ENCODE measurements at places on chromosomes 13 and 19. TPM values are rescaled to one million over a fixed set of nuclear protein-coding genes. Genes with fewer than 3 reads are reported as not detected.

ANKRD24 gene
- 0.20 TPM for total RNA-seq

KIR3DL2 gene
- not detected for total RNA-seq

ZNF729 gene
- not detected for total RNA-seq

GRCh38 chr13:51396352-51396751 lies 56.5 kb downstream of the INTS6 start:
- no peak for DNase-seq

GRCh38 chr19:16191216-16191908 lies 6.2 kb downstream of the FAM32A start:
- no peak for DNase-seq

DNA sequence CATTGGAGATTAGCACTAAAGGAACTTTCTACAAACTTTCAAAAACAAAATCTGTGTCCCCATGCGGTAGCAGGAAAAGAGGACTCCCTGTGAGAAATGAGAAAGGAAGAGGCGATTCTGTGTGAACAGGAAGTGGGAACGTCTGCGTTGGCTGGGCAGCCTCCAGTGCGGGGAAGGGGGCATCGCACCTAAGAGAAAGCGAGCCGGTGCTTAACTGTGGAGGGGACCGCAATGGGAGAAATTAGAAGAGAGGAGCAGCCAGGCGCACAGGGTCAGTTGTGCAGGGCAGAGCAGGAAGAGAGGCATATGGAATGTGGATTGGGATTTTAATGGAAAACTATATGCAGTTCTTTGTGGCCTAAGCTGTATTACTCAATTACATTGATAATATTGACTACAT lies 77.4 kb upstream of the DOCK9 start:
- no peak for DNase-seq

DNA sequence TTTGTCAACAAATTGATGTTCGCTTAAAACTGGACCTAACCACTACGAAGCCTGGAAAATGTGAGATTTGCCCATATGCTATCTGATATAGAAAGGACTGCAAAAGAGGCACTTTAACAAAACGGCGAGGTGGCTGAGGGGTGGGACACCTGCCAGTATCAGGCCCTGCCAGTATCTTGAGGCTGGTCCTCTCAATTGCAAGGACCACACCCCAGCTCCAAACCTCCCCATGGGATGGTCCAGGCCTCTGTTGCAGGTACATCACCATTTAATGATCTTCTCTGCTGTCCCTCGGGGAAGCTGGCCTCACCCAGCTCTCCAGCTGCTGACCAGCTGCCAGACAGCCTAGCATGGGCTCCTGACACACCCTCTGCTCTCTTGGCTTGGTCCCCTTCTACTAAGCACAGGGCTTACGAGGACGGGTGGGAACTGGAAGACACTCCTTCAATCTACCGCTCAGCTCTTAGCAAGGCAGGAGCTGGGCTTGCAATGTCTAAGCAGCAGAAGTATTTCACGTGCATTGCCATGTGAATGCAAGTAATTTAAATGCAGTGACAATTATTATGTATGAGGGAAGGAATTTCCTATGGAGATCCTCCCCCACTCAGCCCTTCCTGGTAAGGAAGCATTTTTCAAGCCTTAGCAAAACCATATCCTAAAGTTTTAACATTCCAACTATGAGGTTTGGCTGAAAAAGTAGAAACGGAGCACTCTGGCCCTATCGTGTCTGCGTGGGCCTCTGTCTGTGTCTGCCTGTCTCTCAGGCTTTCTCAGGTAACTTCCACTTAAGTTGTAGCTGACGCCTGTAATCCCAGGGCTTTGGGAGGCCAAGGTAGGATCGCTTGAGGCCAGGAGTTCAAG lies 63.9 kb downstream of the LATS2 start:
- no peak for DNase-seq

Measured in HT-29 (cell line).